Fibroblast of skin of abdomen (primary cell): ENCODE measurements at places on chromosomes 5 and 9.

- no peak for DNase-seq
Observed at GRCh38 chr5:122149321-122150090, 20.2 kb downstream of the ZNF474 start.

DNA sequence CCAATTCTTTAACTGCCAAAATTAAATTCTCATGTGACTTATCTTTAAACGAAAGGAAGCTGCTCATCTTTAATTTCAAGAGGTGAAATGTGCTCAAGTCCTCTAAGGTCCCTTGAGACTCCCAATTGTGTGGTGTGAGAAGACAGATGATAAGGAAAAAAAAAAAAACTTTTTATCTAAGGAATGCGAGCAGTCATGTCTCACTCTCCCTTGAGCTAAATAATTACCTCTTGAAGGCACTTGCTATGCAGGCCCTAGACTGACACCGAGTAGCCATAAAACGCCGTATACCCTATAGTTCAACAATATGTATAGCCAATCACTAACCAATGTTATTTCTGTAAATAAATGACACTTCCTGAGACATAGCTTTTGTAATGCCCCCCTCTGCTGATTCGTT lies 1.5 kb upstream of the DTWD2 start:
- no peak for DNase-seq

DNA sequence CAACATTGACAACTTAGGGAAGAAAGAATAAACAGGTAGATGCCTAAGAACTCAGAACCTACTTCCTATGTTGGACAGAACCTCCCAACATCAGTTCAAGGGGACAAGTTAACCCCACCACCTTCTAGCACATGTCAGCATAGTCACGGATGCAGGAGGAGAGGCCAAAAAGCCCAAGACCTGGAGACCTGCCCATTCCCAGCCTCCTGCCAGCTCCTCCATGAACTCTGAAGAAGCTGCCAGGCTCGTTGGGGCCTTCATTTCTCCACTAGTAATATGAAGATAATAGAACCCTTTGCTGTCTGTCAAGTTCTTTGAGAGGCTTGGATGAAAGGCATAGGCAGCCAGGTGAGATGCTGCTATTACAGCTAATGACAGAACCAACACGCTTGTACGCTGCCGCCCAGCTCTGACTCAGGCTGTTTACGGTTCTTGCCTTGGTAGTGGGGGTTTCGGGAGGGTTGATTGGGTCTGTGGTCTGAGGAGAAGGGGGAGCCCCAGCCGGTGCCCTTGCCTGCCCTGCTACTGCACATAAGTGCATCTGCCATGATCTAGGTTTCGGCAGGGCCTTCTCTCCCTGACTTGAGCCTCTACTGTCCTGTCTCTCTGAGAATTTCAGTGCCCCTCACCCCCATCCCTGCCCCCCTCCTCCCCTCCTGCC lies 82.2 kb downstream of the NRG2 start:
- no peak for DNase-seq

DNA sequence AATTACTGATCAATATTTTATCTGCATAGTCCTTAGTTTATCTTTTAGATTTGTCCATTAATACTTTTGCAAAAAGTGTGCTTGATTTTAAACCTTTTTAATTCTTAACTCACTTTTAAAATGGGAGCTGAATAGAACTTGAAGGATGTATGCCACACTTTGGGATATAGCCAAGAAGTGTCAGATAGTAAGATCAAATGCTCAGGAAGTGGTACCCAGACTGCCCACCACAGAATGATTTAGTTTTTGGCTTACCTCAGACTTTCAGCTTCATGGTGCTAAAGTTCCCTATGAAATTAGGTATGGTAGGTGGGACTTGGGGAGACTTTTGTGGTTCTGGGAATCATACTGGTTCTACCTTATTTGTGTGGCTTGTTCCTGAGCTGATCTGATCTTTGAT lies 14.7 kb downstream of the FOCAD start:
- DNase-seq, result no peak

GRCh38 chr5:158463938-158464337 lies 605.0 kb upstream of the CLINT1 start:
- DNase-seq, result peak; percentile 75

GRCh38 chr9:99253134-99253533 lies 31.1 kb downstream of the SEC61B start:
- no peak for DNase-seq

DNA sequence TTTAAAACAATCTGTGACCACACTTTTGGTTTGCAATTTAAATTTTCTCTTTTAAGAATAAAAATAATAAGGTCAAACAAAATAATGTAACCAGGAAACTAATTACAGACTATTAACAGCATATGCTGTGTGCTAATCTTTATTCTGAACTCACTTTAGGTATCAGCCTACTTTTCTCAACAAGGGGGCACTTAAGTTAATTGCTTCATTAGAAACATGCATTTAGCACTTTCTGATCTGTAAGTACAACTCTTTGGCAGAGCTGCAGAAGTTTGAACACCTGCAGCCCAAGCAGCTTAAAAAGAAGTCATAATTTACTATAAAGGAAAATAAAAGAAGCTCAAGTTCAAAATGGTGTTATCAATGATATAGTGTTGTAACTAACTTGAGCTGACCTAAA lies 21.7 kb downstream of the XRCC4 start:
- DNase-seq, result no peak

DNA sequence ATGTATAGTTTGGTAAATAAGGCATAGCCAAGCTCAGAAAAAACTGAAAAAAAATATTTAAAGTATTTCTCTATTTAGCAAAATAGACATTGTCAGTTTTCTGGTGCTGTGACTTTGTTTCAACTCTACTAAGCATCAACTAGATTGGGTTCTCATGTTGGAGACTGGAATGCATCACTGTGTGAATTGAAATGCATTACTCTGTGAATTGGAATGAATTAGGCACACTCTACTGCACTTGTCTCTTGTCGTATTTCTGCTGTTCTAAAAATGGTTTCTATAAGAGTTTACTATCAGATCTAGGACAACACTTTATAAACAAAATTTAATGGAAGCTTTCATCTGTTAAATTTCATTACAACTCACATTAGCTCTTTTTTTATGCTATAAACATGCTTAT lies 1772.2 kb downstream of the MAT2B start:
- DNase-seq, result no peak

GRCh38 chr5:124631874-124632550 lies 114.4 kb downstream of the ZNF608 start:
- peak; percentile 16 for DNase-seq

DNA sequence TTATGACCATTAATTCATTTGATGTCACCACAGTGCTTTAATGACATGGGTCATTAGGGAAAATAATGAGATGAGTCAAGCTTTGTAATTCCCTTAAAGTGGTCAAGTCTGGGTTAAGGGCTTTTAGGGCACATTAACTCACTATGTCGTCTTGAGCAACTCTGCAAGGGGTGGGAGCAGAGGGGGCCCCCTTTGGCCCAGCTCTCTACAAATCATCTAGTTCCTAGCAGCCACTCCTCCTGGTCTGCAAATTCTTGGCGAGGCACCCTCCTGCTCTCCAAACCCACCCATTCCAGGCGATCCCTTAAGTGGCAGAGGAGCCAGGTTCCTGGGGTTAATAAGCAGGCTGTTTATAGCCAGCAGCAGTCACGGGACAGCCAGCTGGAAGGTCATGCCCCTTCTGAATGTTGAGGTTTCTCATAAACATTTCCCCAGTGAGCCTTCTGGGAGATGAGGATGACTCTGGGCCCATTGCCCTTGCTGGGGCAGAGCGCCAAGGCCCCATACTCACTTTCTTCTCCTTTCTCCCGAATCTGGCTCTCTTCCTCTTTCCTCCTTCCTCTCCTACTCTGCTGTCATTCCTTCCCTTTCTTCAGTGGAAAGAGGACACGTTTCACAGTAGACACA lies 14.3 kb upstream of the GPX3 start:
- peak; percentile 19 for DNase-seq

- DNase-seq, result no peak
Observed at GRCh38 chr9:83197591-83197990, 134.6 kb upstream of the RASEF start.

GRCh38 chr5:141519605-141520565 lies 31.0 kb downstream of the PCDHGC5 start:
- no peak for DNase-seq

DNA sequence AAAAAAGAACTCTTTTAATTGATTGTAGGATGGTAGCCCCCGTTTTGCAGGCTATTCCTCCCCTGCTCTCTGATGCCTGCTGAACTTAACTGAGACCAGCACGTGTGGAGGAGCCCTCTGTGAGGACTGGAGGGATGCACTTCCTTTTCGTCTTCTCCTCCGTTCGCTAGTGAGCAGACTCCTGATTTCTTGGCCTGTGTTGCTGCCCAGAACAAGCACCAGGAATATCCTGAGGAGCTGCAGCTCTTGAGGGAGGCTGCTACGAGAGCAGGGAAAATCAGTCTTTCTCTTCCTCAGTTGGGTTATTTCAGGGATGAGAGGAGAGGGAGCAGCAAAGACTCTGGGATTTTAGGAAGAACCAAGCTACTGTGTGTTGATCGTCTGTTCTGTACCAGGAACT lies 74.7 kb downstream of the ARHGAP26 start:
- no peak for DNase-seq

GRCh38 chr9:108643731-108644510 lies 211.9 kb downstream of the ACTL7B start:
- peak; percentile 31 for DNase-seq

GRCh38 chr5:149759563-149759962 lies 29.5 kb downstream of the PPARGC1B start:
- DNase-seq, result no peak

DNA sequence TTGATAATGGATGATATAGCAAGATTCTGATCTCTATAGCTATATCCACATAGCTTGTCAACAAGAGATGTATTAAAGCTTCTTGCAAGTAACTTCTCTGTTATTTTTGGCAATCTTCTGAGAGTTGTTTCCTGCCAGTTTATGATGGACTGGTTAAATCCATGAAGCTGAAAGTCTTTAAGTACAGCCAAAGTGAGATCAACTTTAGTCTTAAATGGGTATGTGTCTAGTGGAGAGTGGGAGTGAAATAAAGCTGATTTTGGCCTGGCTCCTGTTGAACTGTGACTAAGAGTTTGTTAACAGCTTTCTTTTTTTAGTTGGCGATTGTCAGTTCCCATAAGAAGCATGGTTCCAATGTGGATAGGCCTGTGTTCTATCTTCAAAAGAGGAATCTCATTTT lies 350.9 kb upstream of the PCSK5 start:
- DNase-seq, result no peak

DNA sequence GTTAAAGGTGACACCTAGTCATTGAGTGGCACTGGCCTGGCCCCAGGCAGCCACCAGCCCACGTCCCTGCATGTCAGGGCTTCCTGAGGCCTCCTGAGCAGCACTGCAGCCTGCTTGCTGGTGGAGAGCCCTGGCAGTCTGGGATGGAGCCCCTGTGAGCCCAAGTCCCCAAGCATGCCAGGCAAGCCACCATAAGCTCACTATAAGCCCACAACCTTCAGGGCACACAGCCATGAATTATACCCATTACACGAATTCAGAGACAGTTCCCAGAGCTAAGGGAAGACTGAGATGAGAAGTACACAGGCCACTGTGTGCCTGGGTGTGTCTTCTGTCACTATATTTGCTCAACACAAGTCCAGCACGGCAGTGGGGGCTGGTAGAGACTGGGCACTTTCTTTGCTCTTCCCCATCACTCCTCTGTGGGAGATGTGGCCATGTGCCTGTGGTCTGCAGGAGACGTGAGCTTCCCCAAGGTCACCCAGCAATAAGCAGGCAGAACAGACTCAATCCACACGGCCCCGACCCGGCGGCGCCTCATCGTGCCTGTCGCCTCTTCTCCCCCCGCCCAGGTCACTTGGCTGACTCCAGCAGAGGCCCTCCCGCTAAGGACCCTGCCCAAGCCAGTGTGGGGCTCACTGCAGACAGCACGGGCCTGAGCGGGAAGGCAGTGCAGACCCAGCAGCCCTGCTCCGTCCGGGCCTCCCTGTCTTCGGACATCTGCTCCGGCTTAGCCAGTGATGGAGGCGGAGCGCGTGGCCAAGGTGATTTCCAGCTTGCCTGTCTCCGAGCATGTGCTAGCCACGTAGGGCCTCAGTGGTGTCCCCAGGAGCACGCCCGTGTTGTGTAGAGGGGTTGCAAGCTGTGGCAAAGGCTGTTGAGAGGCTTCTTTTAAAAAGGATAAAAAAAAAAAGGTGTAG lies 114.8 kb downstream of the WNK2 start:
- DNase-seq, result no peak

DNA sequence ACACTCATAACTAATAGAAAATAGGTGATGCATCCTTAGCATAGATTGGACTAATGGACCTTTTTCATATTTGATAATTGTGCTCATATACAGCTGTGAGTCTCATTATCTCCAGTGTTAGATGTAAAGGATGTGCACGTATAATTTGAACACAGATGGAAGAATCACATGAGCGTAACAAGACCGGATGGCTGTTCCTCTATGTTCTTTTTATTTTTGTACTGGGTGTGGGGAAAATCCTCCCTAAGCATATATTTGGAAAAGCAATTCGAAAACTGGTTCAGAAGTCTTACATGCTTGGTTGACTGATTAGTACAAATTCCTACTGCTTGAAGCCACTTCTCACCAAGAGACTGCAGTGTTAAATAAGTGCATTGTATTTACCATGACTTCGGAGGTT lies 230.2 kb downstream of the AOPEP start:
- DNase-seq, result no peak

DNA sequence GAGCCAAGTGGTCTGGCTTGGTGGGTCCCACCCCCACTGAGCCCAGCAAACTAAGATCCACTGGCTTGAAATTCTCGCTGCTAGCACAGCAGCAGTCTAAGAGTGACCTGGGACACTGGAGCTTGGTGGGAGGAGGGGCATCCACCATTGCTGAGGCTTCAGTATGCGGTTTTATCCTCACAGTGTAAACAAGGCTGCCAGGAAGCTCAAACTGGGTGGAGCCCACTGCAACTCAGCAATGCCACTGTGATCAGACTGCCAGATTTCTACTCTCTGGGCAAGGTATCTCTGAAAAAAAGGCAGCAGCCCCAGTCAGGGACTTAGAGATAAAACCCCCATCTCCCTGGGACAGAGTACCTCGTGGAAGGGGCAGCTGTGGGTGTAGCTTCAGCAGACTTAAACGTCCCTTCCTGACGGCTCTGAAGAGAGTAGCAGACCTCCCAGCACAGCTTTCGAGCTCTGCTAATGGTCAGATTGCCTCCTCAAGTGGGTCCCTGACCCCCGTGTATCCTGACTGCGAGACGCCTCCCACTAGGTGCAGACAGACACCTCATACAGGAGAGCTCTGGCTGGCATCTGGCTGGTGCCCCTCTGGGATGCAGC lies 18.2 kb upstream of the STK32A start:
- no peak for DNase-seq

DNA sequence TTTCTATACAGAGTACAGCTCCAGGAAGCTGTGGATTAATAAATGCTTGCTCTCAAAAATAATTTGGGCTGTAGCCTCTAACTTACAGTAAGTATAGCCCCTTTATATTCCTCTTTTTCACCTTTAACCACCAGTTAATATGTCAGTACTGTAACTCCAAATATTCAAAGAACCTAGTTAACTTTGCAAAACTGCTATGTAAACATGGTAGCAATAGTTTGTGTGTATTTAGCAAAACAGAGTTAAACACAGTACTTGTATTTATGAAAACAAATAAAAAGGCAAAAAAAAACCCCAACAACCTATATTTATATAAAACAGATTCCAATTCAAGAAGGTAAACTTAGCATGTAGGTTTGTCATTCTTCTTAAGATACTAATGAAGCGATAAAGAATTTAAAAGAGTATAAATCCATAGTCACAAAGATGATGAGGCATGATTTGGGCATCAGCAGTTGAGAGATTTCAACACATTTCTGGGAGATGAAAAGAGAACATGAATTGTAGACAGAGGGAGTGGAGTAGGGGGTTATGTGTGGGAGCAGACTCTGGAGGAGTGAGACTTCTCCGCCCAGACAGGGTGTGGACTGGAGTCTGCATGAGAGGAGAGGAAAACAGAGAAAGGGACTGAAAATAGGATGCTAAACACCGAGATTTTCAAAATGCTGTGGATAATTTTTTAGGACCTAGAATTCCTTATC lies 47.0 kb upstream of the F2RL1 start:
- peak; percentile 58 for DNase-seq
